RPMI8226 (cell line): ENCODE measurements at places on chromosomes 2 and 18.
A peak's percentile ranks its signal among the peaks of the same experiment; 100 is the strongest.

DNA sequence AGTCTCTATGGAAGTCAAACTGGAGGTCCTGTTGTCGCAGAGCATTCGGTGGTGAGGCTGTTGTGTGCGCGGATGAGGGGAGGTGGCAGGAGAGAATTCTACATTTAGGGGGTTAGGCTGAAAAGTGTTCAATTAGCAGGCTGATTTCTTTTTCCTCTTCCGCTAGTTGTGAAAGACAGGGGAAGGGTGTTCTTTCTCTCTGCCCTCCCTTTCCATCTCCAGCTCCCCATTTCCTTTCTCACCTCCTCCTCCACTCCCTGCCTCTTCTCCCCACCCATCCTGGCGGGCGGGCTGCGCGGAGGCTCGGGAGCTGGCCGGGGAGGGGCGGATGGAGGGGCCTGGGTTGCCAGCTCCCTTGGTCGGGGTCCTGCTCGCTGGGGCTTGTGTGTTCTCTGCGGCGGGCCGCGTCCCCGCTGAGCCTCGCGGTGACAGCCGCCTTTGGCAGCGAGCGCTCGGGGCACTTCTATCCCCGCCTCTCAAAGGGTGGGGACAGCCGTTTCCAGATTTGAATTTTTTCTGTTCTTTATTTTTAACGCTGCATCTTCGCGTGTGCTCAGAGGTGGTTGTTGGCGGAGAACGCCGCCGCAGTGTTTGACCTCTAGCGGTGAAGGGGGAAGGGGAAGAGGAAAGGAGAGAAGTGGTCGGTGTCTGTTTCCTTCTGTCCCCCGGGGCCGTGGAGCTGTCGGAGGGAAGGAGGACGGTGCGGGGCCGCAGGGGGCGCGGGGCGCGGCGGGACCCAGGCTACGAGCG, 3.6 kb downstream of the SOX11 start:
- DNase-seq = peak; percentile 81

DNA sequence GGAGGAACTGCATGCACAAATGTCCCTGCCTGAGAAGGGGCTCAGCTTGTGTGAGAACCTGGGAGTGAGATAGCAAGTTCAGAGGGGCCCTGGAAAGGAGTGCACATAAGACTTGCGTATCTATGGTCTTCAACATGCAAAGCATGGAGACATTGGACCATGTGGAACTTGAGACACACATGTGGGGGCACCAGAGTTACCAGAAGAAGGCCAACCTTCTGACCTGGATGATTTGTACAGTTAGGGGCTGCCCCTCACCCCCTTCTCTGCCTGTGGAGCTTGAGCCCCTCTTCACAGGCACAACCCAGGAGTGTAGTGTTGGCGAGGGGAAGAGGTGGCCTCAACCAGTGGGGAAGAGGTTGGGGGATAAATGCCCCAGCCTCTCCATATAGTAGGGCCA, 165.0 kb upstream of the ARL4C start:
- no peak for DNase-seq

- no peak for DNase-seq
Observed at GRCh38 chr2:44652701-44653100, 288.8 kb upstream of the SIX3 start.

DNA sequence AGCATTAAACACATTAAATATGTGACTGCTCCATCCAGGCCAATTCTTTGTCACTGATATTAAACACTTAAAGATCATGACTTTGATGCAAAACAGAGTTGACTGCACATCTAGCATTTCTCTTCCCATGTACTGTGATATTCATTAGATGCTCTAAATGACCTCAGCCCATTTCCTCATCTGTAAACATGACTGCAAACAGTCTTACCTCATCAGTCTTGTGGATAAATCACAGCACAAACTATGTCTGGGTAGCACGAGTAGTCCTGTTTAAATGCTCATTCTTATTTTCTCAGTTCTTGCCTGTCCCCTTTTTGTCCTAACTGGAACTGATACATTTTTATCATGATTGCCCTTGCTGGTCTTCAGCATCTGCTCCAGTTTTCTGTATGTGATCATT, 1974.8 kb upstream of the LRRTM1 start:
- DNase-seq = no peak

GRCh38 chr2:213251618-213252017, 32.6 kb upstream of the SPAG16 start:
- peak; percentile 42 for DNase-seq

DNA sequence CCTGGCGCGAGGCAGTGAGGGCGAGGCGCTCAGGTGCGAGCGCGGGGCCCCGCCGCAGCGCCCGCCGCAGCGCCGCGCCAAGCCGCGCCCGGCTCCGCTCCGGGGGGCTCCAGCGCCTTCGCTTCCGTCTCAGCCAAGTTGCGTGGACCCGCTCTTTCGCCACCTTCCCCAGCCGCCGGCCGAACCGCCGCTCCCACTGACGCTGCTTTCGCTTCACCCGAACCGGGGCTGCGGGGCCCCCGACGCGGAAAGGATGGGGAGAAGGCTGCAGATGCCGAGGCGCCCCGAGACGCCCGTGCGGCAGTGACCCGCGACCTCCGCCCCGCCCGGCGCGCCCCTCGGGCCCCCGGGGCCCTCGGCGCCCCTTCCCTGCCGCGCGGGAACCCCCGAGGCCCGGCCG, 328 bp upstream of the INHBB start:
- DNase-seq = no peak

GRCh38 chr2:15316370-15316814, 244.7 kb downstream of the NBAS start:
- no peak for DNase-seq

- no peak for DNase-seq
Observed at GRCh38 chr2:236904389-236905263, 181.1 kb upstream of the COPS8 start.

DNA sequence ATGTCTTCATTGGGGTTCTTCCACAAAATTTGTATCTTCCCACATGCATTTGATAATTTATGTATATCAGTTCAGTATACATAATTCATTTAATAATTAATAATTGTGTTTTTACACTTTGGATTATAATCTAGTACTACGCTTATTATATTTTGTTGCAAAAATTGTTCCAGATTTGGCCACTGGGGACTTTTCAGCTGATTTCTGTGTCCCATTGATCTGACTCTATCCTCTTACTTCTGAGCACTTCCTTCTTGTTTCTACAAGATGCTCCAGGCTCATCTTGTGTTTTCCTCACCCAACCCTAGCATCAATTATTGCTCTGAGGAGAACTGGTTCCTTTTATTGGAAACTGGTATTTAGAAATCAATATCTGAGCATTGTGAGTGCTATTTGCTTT, 215.3 kb upstream of the CDH19 start:
- DNase-seq = no peak

- no peak for DNase-seq
Observed at GRCh38 chr2:161004379-161004778, 155.8 kb upstream of the TANK start.

GRCh38 chr18:41965634-41966255, 10.7 kb downstream of the PIK3C3 start:
- DNase-seq = no peak

GRCh38 chr2:152103271-152103670, 4.4 kb upstream of the CACNB4 start:
- no peak for DNase-seq

GRCh38 chr2:50126845-50127244, 905.1 kb downstream of the NRXN1 start:
- no peak for DNase-seq

- no peak for DNase-seq
Observed at GRCh38 chr2:228072669-228073068, 108.8 kb downstream of the SPHKAP start.

DNA sequence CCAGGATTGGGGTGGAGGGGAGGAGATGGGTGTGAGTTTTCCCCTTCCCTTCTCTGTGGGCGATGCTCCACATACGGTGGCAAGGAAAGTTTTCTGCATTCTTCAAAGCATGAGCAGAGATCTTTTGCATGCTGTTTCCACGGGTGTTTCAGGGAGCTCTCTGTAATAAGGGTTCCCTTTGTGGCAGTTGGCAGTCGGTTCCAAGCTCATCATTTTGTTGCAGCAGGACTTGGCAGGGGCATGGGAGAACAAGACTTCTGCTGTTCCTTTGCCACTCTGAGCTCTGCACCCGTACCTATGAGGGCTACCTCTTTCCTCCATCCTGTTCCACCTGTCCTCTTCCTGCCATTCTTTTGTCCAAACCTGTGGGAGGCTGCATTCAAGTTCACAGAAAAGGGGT, 71.3 kb upstream of the SPRED2 start:
- no peak for DNase-seq

- no peak for DNase-seq
Observed at GRCh38 chr18:46237891-46238290, 133.7 kb downstream of the HAUS1 start.

GRCh38 chr2:108612514-108613183, 78.4 kb downstream of the LIMS1 start:
- DNase-seq = no peak

GRCh38 chr18:6633310-6633709, 96.2 kb upstream of the ARHGAP28 start:
- no peak for DNase-seq

GRCh38 chr18:5395860-5396448, 100.4 kb upstream of the ZBTB14 start:
- DNase-seq = peak; percentile 83

DNA sequence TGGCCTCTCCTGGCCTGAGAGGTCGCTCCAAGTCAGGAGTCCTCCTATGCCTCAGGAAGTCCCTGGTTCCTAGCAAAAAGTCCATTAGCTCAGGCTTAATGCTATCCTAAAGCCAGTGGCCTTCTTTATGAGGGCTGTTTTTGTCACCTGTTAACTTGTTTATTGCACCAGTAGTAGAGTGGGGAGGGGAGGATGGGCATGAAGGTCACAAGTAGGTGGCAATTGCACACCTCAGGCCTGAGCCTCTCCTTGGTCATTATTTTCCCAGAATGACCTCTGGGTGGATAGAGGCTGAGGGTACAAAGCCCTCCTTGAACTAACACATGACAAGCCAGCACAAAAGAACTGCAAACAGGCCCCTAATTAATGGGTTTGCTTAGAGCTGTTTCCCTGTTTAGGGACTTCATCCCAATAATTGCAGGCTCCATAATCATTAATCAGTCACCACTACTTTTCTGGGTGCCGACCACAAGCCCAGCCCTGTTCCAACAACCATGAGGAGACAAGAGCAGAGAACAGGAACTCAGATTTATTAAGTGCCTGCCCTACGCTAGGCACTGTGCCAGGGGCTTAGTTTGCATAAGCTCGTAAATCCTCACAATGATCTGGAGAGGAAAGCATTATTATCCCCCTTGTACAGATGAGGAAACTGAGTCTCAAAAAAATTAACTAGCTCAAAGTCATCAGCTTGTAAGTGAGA, 123.0 kb upstream of the PKDCC start:
- DNase-seq = no peak

DNA sequence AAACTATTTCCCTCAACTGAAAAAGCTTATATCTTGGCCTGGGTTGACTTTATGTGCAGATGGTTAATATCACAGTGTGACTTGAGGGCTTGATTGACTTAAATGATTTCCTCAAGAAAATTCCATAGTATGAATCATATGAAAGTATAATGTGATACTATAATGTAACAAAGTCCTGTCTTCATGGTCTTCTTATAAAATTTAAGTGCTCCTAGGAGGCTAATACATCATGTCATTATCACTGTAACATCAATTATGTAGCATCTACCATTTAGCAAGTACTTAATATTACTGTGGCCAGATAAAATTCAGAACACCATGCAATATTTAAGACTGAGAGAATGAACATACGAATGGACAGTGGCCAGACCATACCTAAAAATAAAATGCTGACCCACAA, 276.1 kb downstream of the RIT2 start:
- DNase-seq = no peak

DNA sequence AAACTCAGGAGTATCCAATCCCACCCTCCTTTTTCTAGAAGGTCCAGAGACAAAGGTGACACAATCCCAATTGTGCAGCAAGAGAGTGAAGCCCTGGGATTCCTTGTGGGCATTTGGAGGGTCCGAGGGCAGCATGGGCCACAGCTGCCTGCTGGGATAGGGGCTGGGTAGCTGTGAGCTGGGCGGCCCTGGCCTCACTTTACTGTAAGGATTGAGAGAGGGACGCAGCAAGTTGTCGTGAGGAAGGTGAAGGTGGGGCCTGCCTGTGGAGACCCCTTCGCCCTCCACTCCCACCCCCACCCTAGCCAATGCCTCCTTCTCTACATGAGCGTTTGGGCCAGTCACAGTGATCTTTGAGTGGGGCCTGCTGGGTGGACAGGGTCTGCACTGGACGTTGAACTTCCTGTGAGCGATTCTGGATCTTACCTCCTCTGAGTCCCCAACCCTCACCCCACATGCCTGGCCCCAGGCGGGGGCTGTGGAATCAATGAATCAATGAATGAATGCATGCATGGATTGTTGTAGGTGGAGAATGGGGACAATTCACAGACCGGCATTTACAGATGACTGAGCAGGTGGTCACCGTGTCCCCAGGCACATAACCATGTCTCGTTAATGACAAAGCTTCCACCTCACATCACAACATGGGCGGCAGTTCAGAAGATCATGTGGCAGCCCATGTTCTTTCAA, 107.2 kb downstream of the INHBB start:
- DNase-seq = no peak

DNA sequence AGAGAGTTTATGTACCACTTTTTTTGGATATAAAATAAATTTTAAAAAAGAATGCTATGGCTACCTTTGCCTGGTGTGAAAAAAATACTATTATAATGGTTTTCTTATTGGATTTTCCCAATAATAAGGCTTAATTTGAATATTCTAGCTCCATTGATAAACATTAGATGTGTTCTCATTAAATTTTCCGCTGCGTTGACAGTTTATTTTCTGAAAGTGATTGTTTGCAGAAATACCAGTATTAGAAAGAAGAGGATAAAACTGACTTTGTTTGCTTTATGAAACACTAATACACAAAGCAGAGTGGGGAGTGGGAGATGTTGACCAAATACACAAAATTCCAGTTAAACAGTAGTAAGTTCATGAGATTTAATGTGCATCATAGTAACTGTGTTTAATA, 433.3 kb upstream of the TMEFF2 start:
- DNase-seq = no peak

DNA sequence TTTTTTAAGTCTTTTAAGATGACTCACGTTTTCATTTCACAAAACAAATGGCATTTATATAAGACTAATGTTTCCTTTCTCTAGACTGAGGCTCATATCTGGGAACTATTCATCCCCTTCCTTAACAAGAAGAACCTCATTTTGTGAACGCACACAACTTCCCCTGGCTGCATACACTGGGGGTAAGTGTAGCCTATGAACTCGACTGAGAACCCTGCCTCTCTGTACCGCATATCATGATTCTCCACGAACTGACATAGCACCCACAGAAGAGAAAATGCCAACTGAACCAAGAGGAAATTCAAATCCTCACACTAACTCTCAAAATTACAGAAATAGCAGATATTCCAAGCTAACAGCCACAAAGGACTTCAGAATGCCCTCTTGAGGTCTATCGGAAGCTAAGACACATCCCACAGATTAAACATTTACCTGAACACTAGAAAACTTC, 236.7 kb downstream of the TCF4 start:
- DNase-seq = no peak
